ENCODE measurements at places on chromosomes 13 and 19. TPM values are rescaled to one million over a fixed set of nuclear protein-coding genes. Genes with fewer than 3 reads are reported as not detected.

S1PR5 gene
- 0.36 TPM for total RNA-seq

DAND5 gene
- total RNA-seq: not detected

CPB2 gene
- not detected for total RNA-seq

FSTL3 gene
- 59.1 TPM for total RNA-seq

USHBP1 gene
- total RNA-seq: 0.36 TPM

CATSPERD gene
- total RNA-seq: not detected

ZNF431 gene
- total RNA-seq: 1.9 TPM

ZNF665 gene
- total RNA-seq: 3.9 TPM

MBD3L2 gene
- not detected for total RNA-seq

SPRYD7 gene
- 7.9 TPM for total RNA-seq

TTC9B gene
- not detected for total RNA-seq

BST2 gene
- 1.6 TPM for total RNA-seq

LMTK3 gene
- total RNA-seq: not detected

GEMIN7 gene
- total RNA-seq: 37.7 TPM

DCLK1 gene
- total RNA-seq: 10.0 TPM

CYP4F8 gene
- not detected for total RNA-seq

CGB2 gene
- total RNA-seq: not detected

TNFSF13B gene
- total RNA-seq: 0.72 TPM

ICAM4 gene
- 0.49 TPM for total RNA-seq

HPN gene
- total RNA-seq: 0.49 TPM

SYT3 gene
- total RNA-seq: not detected

TEX101 gene
- total RNA-seq: not detected

PLVAP gene
- total RNA-seq: 3.6 TPM

BEST2 gene
- total RNA-seq: not detected

KASH5 gene
- total RNA-seq: not detected

PLPP2 gene
- total RNA-seq: 1.4 TPM

SIGLEC10 gene
- not detected for total RNA-seq

GPR183 gene
- total RNA-seq: not detected

PRKCG gene
- 0.49 TPM for total RNA-seq

CCDC97 gene
- total RNA-seq: 6.5 TPM

GNG8 gene
- not detected for total RNA-seq

AKT1S1 gene
- total RNA-seq: 23.7 TPM

CAPN12 gene
- 2.8 TPM for total RNA-seq

NFIX gene
- 63.2 TPM for total RNA-seq

SIGLEC14 gene
- total RNA-seq: not detected

ZNF577 gene
- total RNA-seq: 13.0 TPM

ZNF536 gene
- not detected for total RNA-seq

TMEM59L gene
- 12.8 TPM for total RNA-seq

ENOX1 gene
- total RNA-seq: 1.8 TPM

PSG6 gene
- not detected for total RNA-seq

HS6ST3 gene
- total RNA-seq: not detected

CYP4F3 gene
- total RNA-seq: not detected

UBL5 gene
- total RNA-seq: 930 TPM

ZSWIM4 gene
- total RNA-seq: 3.2 TPM

ZIM2 gene
- total RNA-seq: not detected

NCR1 gene
- total RNA-seq: not detected

ARHGAP33 gene
- total RNA-seq: 2.3 TPM

RUBCNL gene
- not detected for total RNA-seq

NRTN gene
- total RNA-seq: not detected

ZNF793 gene
- total RNA-seq: 1.6 TPM

ZNF681 gene
- 1.3 TPM for total RNA-seq

CEACAM4 gene
- not detected for total RNA-seq

SCEL gene
- total RNA-seq: not detected

Data from cardiac atrium fibroblast (primary cell).